Epithelial cell of umbilical artery (primary cell): ENCODE measurements at places on chromosomes 6 and 20. TPM values are rescaled to one million over a fixed set of nuclear protein-coding genes. Genes with fewer than 3 reads are reported as not detected.

The PLA2G7 gene
- not detected in 2 replicates for total RNA-seq

The CHRNA4 gene
- not detected in 2 replicates for total RNA-seq

The REM1 gene
- not detected in 2 replicates for total RNA-seq

The ITPA gene
- total RNA-seq: 37.2 and 53.3 TPM in 2 replicates

The PAK5 gene
- total RNA-seq: not detected in 2 replicates

The PRPH2 gene
- under 0.01 and 0.30 TPM in 2 replicates for total RNA-seq

The VWA7 gene
- total RNA-seq: not detected in 2 replicates
